ENCODE measurements at places on chromosomes 4 and X.

DNA sequence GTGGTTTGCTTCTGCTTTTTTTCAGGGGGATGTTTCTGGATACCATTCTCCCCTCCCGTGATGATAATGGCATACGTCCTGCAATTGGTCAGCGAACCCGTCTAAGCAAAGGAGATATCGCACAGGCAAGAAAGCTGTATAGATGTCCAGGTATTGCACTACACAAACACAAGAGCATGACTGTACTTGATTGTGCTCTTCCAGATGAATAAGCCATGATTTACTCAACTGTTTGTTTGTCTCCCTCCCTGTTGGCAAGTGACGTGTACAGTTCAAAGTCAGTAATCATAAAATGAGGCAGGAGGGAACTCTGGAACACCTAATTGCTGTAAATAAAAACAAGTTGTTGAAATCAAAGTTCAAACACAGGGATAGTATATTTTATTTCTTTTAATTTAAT is 141.4 kb downstream of the TLL1 start:
- DNase-seq, result no peak

DNA sequence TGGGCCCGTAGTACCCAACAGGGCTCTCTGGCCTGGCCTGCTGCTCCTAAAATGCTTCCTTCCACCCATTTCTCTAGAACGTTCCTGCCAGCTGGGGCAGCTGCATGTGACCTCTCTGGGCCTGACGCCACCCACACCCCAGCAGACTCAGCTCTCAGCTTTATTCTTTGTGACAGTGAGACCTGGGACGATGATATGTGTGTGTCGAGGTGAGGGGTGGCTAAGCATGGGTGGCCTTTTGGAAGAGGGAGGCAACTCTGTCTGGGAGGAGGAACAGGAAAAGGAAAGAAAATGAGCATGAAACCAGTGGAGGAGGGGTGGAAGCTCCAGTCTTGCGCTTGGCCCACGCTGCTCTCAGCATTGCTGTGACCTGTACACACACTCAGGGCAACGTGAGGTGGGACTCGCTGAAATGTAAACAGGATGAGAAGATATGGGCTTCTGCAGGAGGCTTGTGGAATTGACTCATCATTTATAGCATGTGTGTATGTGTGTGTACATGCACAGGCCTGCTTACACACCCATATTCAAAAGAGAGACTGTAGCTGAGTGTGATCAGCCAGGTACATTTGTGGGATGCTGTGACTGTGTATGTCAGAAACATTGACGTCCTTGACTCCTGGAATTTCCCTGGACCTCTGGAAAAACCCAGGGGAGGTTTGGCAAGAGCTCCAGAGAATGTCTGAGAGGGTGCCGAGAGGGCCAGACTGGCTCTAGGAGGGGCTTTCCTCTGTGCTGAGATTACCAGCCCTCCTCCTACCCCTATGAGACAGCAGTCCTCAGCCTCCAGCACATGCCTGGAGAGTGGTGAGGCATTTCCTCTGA is 137.9 kb downstream of the PJA1 start:
- no peak for DNase-seq

DNA sequence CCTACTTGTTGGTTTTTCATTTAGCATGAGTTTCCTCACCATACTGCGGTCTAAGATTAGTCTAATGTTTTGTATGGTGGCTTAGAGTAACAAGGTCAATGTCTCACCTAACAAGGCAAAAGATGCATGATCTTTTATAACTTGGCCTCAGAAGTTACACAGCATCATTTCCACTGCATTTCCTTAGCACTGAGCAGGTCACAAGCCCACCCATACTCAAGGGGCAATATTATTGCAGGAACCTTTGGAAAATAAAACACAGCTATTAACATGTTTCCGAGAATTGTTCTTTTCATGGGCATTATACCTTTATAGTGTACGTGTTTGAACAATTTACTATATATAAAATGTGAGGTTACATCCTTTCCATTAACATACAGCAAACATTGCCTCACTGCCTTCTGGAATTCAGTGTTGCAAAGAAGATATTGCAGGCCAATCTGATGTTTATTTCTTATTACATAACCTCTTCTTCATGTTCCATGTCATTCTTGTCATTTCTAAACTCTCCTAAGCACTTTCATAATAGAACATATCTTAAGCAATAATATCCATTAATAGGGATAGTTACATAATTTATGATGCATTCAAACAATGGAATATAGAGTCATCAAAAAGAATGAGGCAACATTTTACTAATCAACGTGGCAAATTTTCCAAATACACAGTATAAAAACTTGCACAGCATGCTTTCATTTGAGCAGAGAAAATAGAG is 153.8 kb downstream of the AREG start:
- DNase-seq, result no peak

GRCh38 chr4:24578364-24578763 is 6.0 kb downstream of the DHX15 start:
- DNase-seq, result no peak

DNA sequence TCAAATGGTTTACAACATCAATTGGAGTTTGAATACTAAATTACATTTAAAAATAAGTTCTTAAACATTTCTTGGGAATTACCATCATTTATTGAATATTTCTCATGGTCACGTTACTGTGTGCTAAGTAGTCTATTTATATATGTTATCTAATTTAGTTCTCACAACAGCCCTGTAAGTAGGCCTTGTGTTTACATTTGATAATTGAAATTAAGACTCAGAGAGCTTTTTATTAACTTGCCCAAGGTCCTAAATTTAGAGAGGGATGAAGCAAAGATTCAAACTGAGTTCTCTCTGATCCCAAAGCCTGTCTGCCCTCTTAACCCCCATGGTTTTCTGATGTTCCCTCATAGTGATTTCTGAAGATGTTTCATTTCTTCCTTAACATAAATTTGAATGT is 103.7 kb downstream of the CEP135 start:
- no peak for DNase-seq

DNA sequence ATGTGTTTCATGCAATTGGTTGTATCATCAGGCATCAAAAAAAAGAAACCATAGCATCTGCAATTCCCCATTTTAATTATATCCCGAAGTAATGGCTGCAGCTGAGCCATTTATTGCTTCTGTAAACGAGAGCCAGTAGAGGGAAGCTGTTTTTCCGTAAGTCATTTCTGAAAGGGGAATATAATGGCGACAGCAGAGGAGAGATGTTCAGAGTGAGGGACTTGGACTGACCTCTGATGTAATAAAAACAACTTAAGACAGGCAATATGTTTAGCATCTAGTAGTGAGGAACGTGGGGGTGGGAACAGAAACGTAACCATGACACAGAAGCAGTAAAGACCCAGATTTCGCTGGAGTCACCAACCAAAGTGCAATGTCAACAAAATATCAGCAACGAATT is 31.5 kb upstream of the NAA11 start:
- DNase-seq, result no peak

DNA sequence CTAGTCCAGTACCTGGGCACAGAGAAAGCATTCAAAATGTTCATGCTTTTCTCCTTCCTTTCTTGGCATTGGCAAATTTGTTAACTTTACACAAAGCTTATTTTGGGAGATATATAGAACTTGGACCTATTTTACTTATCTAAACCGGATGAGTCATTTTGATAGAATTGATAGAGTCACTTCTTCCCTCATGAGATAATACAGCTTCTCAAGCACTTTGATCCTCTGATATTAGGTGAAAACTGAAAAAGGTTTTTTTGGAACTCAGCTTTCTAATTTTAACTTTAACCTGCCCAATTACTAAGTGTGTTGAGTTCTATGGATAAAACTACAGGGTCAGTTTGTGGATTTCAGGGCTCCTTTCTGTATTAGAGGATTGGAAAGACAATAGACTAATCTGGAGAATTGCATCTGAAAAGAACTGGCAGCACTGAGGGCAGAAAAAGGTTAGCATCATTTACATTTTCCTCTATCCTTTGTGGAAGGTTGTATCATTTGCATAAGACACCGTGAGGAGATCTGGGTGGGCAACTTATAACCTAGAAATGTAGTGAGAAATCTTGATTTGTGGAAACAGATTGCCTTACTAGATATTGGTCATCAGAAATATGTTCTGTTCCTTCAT is 2.4 kb downstream of the WDR44 start:
- no peak for DNase-seq

DNA sequence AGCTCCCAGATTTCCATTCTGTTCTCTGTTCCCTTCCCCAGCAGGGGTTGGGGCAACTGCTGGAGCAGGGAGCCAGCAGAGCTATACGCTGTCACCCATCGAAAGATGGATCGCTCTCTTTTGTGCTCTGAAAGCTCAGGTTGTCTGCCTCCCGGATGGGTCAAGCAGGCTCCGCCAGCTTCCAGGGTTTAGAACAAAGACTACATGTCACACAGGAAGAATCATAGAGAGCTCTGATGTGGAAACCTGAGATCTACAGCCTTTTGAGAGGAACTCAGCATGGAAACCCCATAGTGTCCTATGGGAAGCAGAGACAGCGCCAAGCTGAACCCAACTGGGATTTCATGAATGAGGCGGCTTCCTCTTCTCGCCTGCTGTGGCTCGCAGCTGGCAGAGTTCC is 205.4 kb downstream of the HS3ST1 start:
- DNase-seq, result no peak

GRCh38 chr4:53267026-53267425 is 98.8 kb downstream of the SCFD2 start:
- DNase-seq, result no peak

- DNase-seq, result no peak
Observed at GRCh38 chr4:102663073-102663472, 97.7 kb downstream of the MANBA start.

DNA sequence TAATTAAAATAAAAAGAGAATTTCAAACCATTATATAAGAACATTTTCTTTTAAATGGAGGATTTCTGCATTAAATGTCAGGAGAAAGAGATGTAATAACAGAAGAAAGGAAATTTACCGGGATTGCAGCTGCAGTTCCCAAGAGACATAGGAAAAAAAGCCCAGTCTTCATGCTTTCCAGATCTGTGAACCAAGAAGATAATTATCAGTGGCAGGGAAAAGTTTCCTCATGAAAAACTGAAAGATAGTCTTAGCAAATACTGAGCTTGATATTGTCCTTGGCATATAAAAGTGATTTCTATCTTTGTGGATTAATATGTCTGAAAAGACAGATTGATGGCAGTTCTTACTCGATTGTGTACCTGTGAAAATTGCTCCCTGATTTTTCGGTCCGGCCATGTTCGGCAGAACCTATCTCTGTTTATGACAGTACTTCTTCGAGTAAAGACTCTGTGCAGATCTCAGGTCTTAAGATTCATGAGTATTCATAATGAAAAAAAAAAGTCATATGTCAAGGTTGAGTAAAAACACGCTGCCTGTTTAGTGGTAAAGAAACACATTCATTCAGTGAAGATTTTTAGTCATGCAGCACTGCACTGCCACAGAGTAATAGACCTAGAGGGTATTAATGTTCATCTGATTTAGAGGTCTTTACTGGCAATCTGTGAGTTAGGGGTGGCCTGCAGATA is 29.6 kb downstream of the SPARCL1 start:
- DNase-seq, result no peak

DNA sequence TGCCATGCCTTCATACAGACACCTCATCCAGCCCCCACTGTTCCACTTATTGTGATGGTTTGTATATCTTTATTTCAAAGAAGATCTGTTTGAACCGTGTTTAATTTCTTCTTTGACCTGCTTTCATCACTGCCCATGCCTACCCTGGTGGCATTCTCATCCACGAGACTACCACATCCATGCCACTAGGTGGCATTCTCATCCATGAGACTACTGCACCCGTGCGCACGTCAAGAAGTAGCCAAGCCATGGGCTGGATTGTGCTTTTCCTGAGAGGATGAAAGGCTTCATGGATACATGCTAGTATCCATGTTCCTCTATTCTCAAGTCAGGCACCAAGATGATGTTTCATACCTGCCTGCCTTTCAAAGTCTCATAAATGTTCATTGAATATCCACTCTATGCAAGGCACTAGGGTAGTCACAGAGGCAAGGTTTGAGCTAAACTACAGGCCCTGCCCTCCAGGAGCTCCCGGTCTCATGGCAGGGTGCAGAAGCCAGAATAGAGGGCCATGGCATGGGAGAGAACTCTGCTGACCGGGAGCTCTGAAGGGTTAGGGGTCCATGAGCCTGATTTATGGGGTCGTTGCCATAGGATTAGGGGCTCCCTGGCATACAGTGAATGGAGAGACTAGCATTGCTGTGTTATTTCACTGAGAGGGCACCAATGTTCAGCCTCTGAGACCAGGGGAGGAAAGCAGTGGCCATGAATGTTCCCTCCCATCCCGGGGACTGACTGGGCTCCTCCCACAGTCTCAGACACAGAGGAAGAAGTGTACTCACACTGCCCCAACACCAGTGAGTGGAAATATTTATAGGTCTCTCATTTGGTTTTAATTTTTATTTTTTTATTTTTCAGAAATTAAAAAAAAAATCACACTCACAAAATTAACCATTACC is 24.8 kb upstream of the EOLA2 start:
- DNase-seq, result peak; percentile 59

- no peak for DNase-seq
Observed at GRCh38 chr4:77802402-77802801, 16.8 kb downstream of the CNOT6L start.

DNA sequence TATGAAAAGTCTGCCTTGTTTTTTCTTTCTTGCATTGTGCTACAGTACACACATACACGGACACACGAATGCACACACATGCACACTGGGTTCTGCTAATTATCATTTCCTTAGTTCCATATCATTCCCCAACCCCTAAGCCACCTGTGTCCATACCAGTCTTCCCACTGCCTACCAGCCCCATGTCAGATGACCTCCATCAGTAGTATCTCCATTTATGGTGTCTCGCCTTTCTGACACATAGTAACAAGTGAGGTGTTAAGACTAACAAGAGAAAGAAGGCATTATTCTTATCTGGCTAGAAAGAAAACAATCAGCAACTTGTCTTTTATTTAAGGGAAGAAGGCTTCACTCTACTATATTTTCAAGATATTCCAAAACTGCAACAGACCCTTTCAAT is 67.1 kb downstream of the SNCA start:
- DNase-seq, result no peak

DNA sequence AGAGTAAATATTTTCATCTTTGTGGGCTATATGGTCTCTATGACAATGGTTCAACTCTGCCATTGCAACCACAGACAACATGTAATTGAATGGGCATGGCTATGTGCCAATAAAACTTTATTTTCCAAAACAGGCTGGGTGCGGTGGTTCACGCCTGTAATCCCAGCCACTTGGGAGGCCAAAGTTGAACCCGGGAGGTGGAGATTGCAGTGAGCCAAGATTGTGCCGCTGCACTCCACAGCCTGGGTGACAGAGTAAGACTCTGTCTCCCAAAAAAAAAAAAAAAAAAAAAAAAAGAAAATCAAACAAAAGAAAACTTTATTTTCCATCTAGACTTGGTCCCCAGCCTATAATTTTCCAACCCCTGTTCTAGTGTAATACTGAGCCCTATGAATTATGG is 38.4 kb upstream of the LAS1L start:
- DNase-seq, result no peak
